Substantia nigra (tissue), 51 donors: ENCODE measurements at places on chromosomes 1 and 21.

DNA sequence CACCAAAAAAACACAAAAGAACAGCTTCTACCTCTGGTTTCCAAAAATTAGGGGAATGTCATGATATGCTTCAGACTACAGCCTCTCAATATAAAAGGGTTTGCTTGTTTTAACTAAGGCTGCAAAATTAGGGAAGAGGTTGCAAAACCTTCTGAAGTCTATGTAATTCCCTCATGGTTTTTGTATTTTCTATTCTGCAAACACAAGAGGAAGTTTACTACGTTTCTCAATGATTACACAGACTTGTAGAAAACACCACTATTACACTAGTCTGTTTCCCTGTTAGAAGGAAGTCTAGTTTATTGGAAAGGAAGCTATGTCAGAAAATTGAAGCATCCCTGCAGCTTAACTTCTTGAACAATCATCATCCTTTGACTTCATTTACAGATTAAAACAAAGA is 229.7 kb upstream of the FMN2 start:
- no peak for DNase-seq

DNA sequence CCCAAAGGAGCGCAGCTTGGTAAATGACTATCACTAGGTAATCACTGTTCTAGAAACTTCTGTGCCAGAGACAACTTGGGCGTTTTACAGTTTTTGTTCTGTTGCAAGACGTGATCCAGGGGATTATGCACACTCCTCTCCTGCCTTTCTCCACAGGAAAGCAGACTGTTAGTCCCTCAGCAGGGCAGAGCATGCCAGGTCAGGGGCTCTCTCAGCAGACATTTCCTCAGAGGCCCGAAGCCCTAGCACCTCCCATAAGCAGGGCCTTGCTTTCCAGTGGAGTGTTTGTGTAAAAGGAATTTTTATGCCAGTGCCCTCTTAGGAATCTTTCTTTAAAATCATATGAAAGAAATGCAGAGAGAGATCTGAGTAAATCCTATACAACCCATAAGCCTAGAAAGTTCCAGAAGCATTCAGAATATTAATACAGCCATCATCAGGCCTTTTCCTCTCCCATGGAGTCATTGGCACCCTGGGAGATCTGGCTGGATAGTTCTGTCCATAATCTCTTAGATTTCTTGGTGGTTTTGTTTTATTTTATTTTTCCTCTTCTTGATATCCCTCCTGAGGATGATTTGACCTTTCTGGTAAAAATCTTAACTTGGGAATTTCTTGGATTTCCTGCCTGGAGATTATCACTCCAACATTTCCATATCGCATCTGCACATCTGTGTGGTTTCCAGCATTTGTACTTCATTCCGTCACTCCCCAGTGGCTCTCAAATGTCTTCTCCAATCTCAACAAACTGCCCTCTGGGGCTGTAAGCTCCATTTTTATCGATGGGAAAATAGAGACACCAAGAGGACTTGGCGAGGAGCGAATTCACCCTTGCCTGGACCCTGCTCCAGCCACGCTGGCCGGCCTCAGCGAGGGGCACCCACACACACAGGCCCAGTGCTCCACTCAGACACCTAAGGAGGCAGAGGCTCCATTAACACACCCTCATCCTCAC is 116.1 kb downstream of the PSMG1 start:
- no peak for DNase-seq

GRCh38 chr1:9312168-9312720 is 19.6 kb downstream of the SPSB1 start:
- no peak for DNase-seq

DNA sequence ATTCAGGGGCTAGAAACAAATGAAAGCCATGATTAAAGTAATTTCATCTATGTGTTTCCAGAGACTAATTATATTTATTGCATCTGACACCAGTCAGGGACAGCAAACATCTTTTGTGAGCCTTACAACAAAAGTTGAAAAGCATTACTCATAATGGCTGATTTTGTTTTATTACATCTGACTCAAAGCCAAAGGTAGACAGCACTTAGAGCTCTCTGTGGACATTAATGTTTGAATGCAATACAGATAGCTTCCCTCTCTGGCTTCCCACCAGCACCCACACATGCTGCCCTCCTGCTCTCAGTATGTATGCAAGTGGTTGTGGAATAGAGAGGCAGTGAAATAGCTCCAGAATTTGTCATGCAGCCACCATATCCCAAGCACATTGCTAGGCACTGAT is 198.7 kb downstream of the SETD4 start:
- no peak for DNase-seq

DNA sequence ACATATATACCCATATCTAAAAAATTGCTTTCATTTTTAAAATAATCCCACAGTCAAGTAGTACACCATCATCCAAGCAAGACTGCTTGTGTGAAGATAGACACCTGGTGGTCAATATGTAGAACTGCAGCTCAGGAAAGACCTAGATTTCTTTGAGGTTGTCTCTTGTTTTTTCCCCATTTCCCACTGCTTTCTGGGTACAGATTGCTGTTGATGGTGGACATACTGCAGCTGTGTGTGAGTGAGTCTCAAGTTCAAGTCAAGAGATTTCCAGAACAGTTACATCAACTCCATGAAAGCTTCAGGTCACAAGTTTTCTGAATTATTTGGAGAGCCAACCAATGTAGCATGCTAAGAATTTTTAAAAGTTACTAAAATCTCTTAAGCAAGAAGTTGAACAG is 306.4 kb downstream of the DUSP10 start:
- DNase-seq: no peak

DNA sequence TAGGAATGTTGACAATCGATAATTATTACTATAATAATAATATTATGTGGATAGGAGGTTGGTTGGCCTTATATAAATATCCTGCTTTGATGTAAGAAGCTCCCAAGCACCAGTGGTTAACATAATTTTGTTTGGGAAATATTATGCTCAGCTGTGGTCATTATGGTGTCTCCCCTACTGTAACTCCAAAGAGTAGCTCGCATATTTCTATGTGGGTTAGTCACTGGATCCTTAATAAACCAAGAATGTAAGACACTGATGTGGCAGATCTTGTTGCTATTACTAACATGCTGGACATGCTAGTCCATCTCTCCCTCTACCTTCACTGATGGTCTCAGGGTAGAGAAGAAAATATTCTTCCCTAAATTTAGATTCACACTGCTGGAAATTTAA is 79.2 kb upstream of the RALGPS2 start:
- no peak for DNase-seq
